ENCODE measurements at places on chromosomes 5 and 9. TPM values are rescaled to one million over a fixed set of nuclear protein-coding genes. Genes with fewer than 3 reads are reported as not detected.

KIF4B gene
- 0.07 TPM for total RNA-seq

PCDHB12 gene
- total RNA-seq: not detected

FGF10 gene
- not detected for total RNA-seq

MEIKIN gene
- not detected for total RNA-seq

FABP6 gene
- total RNA-seq: not detected

TEX48 gene
- 1.1 TPM for total RNA-seq

C8G gene
- 4.2 TPM for total RNA-seq

NAIP gene
- total RNA-seq: 12.0 TPM

AIF1L gene
- 0.10 TPM for total RNA-seq

RASGEF1C gene
- total RNA-seq: not detected

GALNT12 gene
- 4.0 TPM for total RNA-seq

FAM193B gene
- total RNA-seq: 87.8 TPM

C9orf153 gene
- total RNA-seq: 0.54 TPM

CERCAM gene
- total RNA-seq: 0.88 TPM

MSMP gene
- not detected for total RNA-seq

ACOT12 gene
- not detected for total RNA-seq
